ENCODE measurements at places on chromosomes 2 and 18. TPM values are rescaled to one million over a fixed set of nuclear protein-coding genes. Genes with fewer than 3 reads are reported as not detected.

GRCh38 chr2:203591642-203592041 is 56.5 kb upstream of the RAPH1 start:
- DNase-seq, result no peak
- peaks cover 51% of the 10 kb centered on the region for H3K27me3 ChIP-seq
- no peak overlapping the region for H3K4me3 ChIP-seq
- no peak overlapping the region for H3K27ac ChIP-seq
- H3K4me1 ChIP-seq, result peaks cover 24% of the 10 kb centered on the region

Gene RGPD4
- not detected for total RNA-seq

Gene KCNE4
- not detected for total RNA-seq

- no peaks in the 10 kb centered on the region for H3K27me3 ChIP-seq
- H3K4me1 ChIP-seq, result no peaks in the 10 kb centered on the region
- no peak overlapping the region for H3K27ac ChIP-seq
- DNase-seq, result no peak
- peaks cover 35% of the 10 kb centered on the region for H3K36me3 ChIP-seq
- H3K4me3 ChIP-seq, result no peak overlapping the region
These were observed 47.0 kb downstream of the IWS1 start for GRCh38 chr2:127479219-127479825.

DNA sequence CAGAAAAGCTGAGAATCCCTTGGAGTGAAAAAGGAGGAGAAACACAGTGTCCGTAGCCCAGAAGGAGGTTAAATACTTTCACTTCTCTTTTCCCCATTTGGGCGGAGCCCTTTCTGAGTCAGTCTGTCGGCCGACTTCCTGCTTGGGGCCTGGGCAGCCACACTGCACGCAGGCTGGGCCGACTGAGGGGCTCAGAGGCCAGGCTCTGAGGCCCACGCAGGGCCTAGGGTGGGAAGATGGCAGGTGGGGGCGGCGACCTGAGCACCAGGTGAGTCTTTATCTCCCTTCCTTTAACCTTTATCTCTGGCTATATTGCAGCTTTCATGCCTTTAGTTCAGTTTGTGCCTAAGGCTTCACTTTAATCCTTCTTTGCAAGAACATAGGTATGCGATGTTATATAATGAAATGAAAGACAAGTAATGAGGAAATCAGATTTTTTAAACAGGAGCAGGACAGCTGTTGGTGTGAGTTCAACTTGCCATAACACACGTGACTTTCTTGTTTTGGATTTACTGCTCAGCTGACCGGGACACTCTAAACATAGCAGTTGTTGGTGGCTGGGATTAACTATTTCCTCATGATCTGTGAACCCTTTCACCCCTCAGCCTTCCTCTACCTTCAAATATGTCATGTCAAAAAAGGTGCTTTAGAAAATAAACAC is at the start of gene SP100:
Gene SP100 (plus strand): TSS at position 141 of the 661 bp plus-strand sequence. CDS start 96 bp downstream, at position 237.
- no peaks in the 10 kb centered on the region for H3K27me3 ChIP-seq
- peak; percentile 79 for DNase-seq
- peaks cover 86% of the 10 kb centered on the region for H3K4me1 ChIP-seq

Gene ANKRD30B
- not detected for total RNA-seq

DNA sequence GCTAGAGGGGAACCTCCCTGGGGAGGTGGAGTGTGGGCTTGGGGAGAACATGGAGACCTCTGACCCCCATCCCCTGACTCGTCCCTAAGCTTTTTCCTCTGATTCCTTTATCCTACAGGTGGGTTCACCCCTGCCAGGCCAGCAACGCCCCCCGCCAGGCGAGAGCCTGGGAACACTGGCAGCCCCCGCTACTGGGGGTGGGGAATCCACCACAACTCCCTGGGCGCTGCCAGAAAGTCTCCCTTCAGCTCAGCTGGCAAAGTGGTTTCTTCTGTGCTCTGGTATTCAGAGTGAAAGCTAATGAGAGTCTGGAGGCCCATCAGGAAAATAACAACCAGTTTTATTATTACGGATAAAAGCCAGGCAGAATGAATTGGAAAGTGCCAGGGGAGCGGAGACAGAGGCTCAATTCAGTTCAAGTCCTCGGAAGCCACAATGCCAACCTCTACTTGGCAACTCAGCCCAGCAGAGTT is 2.8 kb downstream of the DIPK1C start:
- H3K27me3 ChIP-seq, result peaks cover 47% of the 10 kb centered on the region
- H3K4me3 ChIP-seq, result no peak overlapping the region
- no peaks in the 10 kb centered on the region for H3K36me3 ChIP-seq
- H3K27ac ChIP-seq, result no peak overlapping the region
- no peak for DNase-seq

Gene CLIP4
- 24.5 TPM for total RNA-seq

Gene CDK15
- total RNA-seq, result not detected

DNA sequence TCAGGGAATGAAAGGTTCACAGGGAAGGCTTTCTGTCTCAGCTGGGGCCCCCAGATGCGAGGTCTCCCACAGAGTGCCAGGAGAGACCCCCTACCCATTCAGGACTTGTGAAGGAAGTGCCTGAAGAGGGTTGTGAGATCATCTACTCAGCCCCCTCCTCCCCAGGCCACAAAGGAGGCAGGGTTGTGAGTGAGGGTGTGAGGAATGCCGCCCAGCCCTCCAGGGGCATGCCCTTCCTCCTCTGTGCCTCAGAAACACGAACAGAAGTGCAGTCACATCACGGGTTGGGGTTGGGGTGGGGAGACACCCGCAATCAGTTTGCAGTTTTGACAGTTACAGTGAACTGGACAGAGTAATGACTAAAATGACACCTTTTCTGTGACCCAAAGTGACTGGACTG is 5.0 kb downstream of the MAL start:
- peaks cover 46% of the 10 kb centered on the region for H3K36me3 ChIP-seq
- H3K4me3 ChIP-seq, result peak overlapping the region; percentile 74
- no peak overlapping the region for H3K27ac ChIP-seq
- no peaks in the 10 kb centered on the region for H3K27me3 ChIP-seq
- peaks cover 47% of the 10 kb centered on the region for H3K4me1 ChIP-seq
- DNase-seq, result no peak

Gene EVX2
- not detected for total RNA-seq

DNA sequence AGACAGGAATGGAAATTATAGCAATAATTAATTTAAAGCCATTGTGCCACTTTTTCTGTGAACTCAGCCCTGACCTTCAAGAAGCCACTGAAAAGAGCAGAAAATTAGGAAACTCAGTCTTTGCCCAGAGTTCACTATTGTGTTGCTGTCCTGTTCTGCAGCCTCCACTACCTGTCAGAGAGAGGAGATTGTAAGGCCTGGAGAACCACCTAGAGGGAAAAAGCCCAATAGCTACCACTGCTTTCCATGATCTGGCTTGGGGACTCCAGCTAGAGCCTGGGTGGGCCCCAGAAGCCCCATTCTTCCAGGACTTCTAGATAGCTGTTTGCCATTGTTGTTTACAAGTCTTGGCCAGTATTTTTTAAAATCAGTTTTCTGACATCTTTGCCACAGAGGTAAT is 176.1 kb upstream of the KLF7 start:
- peaks cover 20% of the 10 kb centered on the region for H3K4me1 ChIP-seq
- no peak overlapping the region for H3K4me3 ChIP-seq
- H3K27me3 ChIP-seq, result no peaks in the 10 kb centered on the region
- DNase-seq, result no peak
- H3K27ac ChIP-seq, result no peak overlapping the region
- peaks cover 2% of the 10 kb centered on the region for H3K36me3 ChIP-seq

Gene PRSS56
- not detected for total RNA-seq

GRCh38 chr2:59770651-59771050 is 782.8 kb downstream of the BCL11A start:
- H3K4me3 ChIP-seq, result no peak overlapping the region
- DNase-seq, result no peak
- H3K27ac ChIP-seq, result no peak overlapping the region
- H3K4me1 ChIP-seq, result no peaks in the 10 kb centered on the region

DNA sequence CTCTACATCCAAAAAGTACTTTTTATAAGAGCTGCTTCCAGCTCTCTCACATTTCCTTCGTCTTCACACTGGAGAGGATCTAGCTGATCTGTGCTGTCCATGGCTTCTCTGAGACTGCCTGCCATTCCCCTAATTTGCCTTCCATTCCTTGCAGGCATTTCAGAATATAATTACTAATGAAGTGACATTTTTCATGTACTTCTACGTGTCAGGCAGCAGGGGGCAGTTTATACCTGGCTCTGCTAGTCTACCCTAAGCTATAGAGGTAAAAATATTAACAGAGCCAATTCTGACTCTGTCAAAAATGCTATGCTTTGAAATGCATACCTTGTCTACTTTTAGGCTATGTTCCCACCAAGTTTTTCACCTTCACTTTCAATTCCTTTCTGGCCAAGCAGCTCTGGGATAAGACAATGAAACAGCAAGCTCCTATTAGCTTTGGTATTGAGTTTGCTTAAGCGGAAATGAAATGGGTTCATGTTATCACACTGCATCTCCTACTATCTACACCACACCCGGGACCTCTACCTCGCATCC is 81.9 kb downstream of the MEP1B start:
- no peak overlapping the region for H3K27ac ChIP-seq
- no peak overlapping the region for H3K4me3 ChIP-seq
- peaks cover 3% of the 10 kb centered on the region for H3K27me3 ChIP-seq
- no peaks in the 10 kb centered on the region for H3K36me3 ChIP-seq
- no peak for DNase-seq
- H3K4me1 ChIP-seq, result no peaks in the 10 kb centered on the region

Gene AGXT
- not detected for total RNA-seq

Gene EGR4
- total RNA-seq, result 1.9 TPM

- no peaks in the 10 kb centered on the region for H3K36me3 ChIP-seq
- DNase-seq, result no peak
- H3K4me1 ChIP-seq, result no peaks in the 10 kb centered on the region
- no peak overlapping the region for H3K4me3 ChIP-seq
These were observed 44.2 kb downstream of the CYP27C1 start for GRCh38 chr2:127175751-127176354.

DNA sequence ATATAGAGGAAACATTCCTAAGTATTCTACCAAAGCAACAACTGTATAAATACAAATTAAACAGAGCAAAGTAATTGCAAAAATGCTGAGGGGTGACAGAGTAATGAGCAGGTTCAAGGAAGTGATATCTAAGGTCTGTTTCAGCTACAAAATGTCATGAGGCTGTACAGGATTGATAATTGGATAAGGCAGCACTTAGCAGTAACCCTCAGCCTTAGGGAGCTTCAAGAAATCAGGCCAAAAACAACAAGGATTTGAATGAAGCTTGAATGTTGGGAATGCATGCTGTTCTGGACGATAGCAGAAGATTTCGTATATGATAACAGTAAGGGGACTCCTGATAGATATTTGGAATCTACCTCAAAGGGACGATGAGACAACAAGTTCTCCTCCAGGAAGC is 142.0 kb upstream of the MMADHC start:
- H3K36me3 ChIP-seq, result no peaks in the 10 kb centered on the region
- H3K27ac ChIP-seq, result no peak overlapping the region
- H3K4me3 ChIP-seq, result no peak overlapping the region
- H3K27me3 ChIP-seq, result no peaks in the 10 kb centered on the region
- DNase-seq, result no peak

GRCh38 chr2:13156916-13157315 is 440.2 kb downstream of the TRIB2 start:
- H3K27ac ChIP-seq, result no peak overlapping the region
- H3K4me3 ChIP-seq, result no peak overlapping the region
- no peaks in the 10 kb centered on the region for H3K4me1 ChIP-seq
- no peak for DNase-seq

GRCh38 chr2:240367721-240368120 is 67.7 kb upstream of the GPC1 start:
- H3K27ac ChIP-seq, result no peak overlapping the region
- H3K36me3 ChIP-seq, result no peaks in the 10 kb centered on the region
- H3K27me3 ChIP-seq, result no peaks in the 10 kb centered on the region
- no peak overlapping the region for H3K4me3 ChIP-seq
- H3K4me1 ChIP-seq, result no peaks in the 10 kb centered on the region

Gene PLCL1
- 0.78 TPM for total RNA-seq

DNA sequence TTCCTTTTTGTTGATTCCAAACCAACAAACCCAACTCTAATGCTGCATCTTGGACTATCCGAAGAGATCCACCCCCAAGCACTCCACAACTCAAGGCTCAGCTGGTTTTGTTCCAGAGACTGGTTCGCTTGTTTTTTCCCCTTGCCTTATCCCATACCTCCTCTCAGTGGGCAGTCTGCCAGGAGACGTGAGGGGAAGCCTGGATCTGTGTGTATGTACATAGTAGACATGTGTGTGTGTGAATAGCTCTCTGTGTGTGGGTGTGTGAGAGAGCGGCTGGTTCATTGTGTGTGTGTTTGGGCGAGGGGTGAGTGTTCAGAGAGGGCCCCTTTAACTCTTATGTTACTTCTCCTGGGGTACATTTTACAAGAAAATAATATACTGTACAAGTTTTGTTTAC is 94.4 kb downstream of the NRP2 start:
- H3K36me3 ChIP-seq, result no peaks in the 10 kb centered on the region
- H3K27ac ChIP-seq, result no peak overlapping the region
- no peak for DNase-seq
- peaks cover 12% of the 10 kb centered on the region for H3K4me1 ChIP-seq
- H3K4me3 ChIP-seq, result no peak overlapping the region
- H3K27me3 ChIP-seq, result peaks cover 9% of the 10 kb centered on the region

DNA sequence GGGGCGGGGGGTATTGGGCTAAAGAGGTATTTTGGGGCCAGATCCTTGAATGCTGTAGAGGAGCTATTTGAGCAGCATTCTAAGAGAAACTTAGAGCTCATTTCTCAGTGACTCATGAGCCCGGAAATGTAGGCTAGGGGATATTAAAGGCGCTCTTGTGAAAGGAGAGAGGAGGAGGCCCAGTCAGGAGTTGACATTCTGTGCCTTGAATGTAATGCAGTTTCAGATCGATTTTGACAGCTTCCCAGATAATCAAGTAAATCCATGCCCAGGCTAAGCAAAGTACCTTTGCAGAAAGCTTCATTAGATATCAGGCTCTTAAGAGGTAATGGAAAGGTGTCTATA is 1.5 kb downstream of the CAB39 start:
- peak overlapping the region; percentile 99 for H3K4me3 ChIP-seq
- DNase-seq, result peak; percentile 32
- H3K27ac ChIP-seq, result peak overlapping the region; percentile 98
- H3K36me3 ChIP-seq, result peaks cover 35% of the 10 kb centered on the region
- peaks cover 55% of the 10 kb centered on the region for H3K4me1 ChIP-seq

DNA sequence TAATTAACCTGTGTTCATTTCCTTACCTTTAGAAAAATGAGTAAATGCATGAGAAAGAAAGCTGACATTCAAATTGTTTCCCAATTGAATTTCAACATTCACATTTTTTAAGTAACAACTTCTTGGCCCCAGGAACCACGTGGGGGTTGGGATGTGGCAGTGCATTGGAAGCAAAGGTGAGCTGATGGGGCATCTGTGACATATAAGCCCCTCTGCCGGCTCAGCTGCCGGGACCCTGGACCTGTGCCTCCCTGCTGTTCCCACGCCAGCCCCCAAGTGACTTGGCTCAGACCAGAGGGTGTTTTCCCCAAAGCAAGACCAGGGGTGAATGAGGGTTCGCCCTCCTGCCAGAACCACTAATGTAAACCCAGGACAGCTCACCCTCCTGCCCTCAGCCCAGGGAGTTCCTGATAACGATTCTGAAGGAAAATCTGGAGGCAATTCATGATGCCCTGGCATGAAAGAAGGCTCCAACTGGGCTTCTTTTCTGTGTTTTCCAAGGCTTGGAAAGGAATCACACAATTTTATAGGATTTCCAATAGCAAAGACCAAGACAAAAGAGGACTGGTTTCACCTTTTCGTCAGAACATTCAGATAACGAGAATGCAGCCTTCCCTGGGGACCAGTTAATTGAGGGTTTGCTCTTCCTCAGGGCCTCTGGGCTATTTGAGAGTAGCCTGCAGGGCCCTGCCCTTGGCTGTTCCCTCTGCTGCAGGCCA is 193.2 kb upstream of the TWIST2 start:
- H3K27me3 ChIP-seq, result no peaks in the 10 kb centered on the region
- no peaks in the 10 kb centered on the region for H3K4me1 ChIP-seq
- H3K4me3 ChIP-seq, result no peak overlapping the region
- H3K36me3 ChIP-seq, result no peaks in the 10 kb centered on the region
- no peak overlapping the region for H3K27ac ChIP-seq

- H3K4me1 ChIP-seq, result no peaks in the 10 kb centered on the region
- H3K27ac ChIP-seq, result no peak overlapping the region
- H3K36me3 ChIP-seq, result no peaks in the 10 kb centered on the region
These were observed 158.1 kb upstream of the SKOR2 start for GRCh38 chr18:47409519-47409918.

Gene KANSL1L
- 3.6 TPM for total RNA-seq
